ENCODE measurements at places on chromosomes 11 and 22. TPM values are rescaled to one million over a fixed set of nuclear protein-coding genes. Genes with fewer than 3 reads are reported as not detected.

GRCh38 chr11:95076416-95076815 lies 9.7 kb downstream of the SRSF8 start:
- H3K4me1 ChIP-seq, result peaks cover 14% of the 10 kb centered on the region
- H3K36me3 ChIP-seq, result no peaks in the 10 kb centered on the region
- no peak overlapping the region for H3K4me3 ChIP-seq
- H3K27me3 ChIP-seq, result no peaks in the 10 kb centered on the region
- H3K27ac ChIP-seq, result no peak overlapping the region

GRCh38 chr22:29043906-29044575 lies 17.6 kb downstream of the C22orf31 start:
- peaks cover 11% of the 10 kb centered on the region for H3K4me1 ChIP-seq
- no peaks in the 10 kb centered on the region for H3K27me3 ChIP-seq
- no peak for DNase-seq
- H3K36me3 ChIP-seq, result no peaks in the 10 kb centered on the region
- H3K4me3 ChIP-seq, result no peak overlapping the region

GRCh38 chr11:70405679-70406395 lies 7.5 kb downstream of the CTTN start:
- DNase-seq, result no peak
- peaks cover 61% of the 10 kb centered on the region for H3K36me3 ChIP-seq
- H3K27me3 ChIP-seq, result no peaks in the 10 kb centered on the region
- H3K4me3 ChIP-seq, result no peak overlapping the region
- no peak overlapping the region for H3K27ac ChIP-seq
- peaks cover 2% of the 10 kb centered on the region for H3K4me1 ChIP-seq

- H3K27me3 ChIP-seq, result peaks cover 9% of the 10 kb centered on the region
- H3K27ac ChIP-seq, result no peak overlapping the region
- peak; percentile 64 for DNase-seq
- no peaks in the 10 kb centered on the region for H3K4me1 ChIP-seq
These were observed 469.9 kb downstream of the MN1 start for GRCh38 chr22:27331526-27332281.

GRCh38 chr22:38924347-38924952 lies 33.0 kb upstream of the APOBEC3A start:
- DNase-seq, result peak; percentile 78
- H3K27me3 ChIP-seq, result no peaks in the 10 kb centered on the region
- H3K36me3 ChIP-seq, result no peaks in the 10 kb centered on the region
- peak overlapping the region; percentile 61 for H3K4me3 ChIP-seq
- H3K27ac ChIP-seq, result peak overlapping the region; percentile 78

GRCh38 chr11:73236854-73237253 lies 18.8 kb downstream of the P2RY2 start:
- no peak overlapping the region for H3K4me3 ChIP-seq
- peak overlapping the region; percentile 90 for H3K27ac ChIP-seq
- H3K36me3 ChIP-seq, result no peaks in the 10 kb centered on the region
- no peaks in the 10 kb centered on the region for H3K27me3 ChIP-seq
- H3K4me1 ChIP-seq, result peaks cover 67% of the 10 kb centered on the region

- no peaks in the 10 kb centered on the region for H3K27me3 ChIP-seq
- H3K36me3 ChIP-seq, result peaks cover 4% of the 10 kb centered on the region
- H3K4me3 ChIP-seq, result no peak overlapping the region
- H3K4me1 ChIP-seq, result peaks cover 5% of the 10 kb centered on the region
These were observed 17.4 kb downstream of the SGSM3 start for GRCh38 chr22:40387746-40388145.

- DNase-seq, result no peak
- H3K4me1 ChIP-seq, result no peaks in the 10 kb centered on the region
- no peaks in the 10 kb centered on the region for H3K27me3 ChIP-seq
- peak overlapping the region; percentile 72 for H3K27ac ChIP-seq
- H3K36me3 ChIP-seq, result no peaks in the 10 kb centered on the region
These were observed 48.4 kb downstream of the DBX1 start for GRCh38 chr11:20111871-20112270.

DNA sequence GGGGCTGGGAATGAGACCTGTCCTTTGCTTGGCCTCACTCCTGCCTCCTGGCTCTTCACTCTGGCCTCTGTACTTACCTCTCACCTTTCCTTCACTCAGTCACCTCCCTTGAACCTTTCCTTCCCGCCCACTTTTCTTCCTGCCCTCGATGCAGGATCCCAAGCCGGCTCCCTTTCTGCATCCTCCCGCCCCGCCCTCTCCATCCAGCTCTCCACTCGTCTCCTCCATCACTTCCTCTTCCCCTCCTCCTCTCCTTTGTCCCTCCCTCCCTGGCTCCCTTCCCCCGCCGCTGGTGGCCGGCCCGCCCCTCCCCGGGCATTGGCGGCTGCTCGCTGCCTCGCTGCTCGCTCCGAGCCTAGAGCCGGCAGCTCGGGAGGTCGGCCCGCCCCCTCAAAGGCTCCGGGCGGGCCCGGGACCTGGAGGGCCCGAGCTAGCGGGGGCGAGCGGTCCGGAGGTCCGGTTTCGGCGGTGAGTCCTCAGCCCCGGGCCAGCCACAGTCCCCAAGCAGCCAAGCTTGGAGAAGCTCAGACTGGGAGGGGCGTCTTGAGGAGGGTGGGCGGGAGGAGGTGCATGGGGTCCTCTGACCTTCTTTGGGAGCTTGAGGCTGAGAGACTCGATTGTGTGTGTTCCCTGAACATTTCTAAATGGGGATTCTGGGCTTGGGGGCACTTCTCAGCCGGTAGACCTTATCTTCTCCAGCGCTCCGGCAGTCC lies 13.8 kb downstream of the PHLDB1 start:
- peaks cover 42% of the 10 kb centered on the region for H3K4me1 ChIP-seq
- no peaks in the 10 kb centered on the region for H3K27me3 ChIP-seq
- peak overlapping the region; percentile 88 for H3K27ac ChIP-seq
- peak; percentile 89 for DNase-seq
- H3K36me3 ChIP-seq, result no peaks in the 10 kb centered on the region

DNA sequence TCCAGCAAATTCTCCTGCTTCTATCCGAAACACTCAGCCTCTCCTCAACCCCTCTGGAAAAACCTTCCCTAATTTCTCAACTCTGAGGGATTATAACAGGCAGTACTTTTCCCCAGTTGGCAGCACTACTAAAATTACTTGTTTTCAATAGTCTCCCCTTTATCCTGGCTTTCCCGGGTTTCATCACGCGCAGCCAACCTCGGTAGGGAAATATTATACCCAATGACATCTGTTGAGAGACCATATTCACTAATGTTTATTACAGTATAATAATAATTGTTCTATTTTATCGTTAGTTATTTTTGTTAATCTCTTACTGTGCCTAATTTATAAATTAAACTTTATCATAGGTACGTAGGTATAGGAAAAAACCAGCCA lies 330 bp upstream of the POLD3 start:
- no peaks in the 10 kb centered on the region for H3K36me3 ChIP-seq
- H3K4me1 ChIP-seq, result peaks cover 13% of the 10 kb centered on the region
- DNase-seq, result no peak
- peak overlapping the region; percentile 72 for H3K27ac ChIP-seq
- H3K27me3 ChIP-seq, result no peaks in the 10 kb centered on the region
- H3K4me3 ChIP-seq, result peak overlapping the region; percentile 98

GRCh38 chr22:40322021-40322420 lies 24.3 kb upstream of the ADSL start:
- DNase-seq, result no peak
- no peak overlapping the region for H3K4me3 ChIP-seq
- peaks cover 91% of the 10 kb centered on the region for H3K36me3 ChIP-seq
- no peaks in the 10 kb centered on the region for H3K4me1 ChIP-seq

DNA sequence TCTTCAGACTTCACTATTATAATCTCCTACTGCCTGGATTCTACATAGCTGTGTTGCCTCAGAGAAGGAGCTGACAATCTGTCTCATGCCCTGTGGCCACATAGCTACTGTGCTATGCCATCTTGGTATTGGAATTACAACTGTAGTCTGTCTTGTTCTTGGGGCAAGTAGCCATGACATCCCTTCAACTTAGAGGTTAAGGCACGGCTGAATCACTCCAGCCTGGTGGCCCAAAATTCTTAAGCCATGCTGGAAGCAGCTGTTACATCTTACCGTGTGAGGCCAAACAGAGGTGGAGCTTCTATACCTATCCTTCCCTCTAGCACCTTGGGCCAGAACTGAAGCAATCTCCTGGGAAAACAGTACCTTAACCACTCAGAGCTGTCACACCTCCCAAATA lies 14.8 kb downstream of the CARD18 start:
- no peaks in the 10 kb centered on the region for H3K27me3 ChIP-seq
- H3K36me3 ChIP-seq, result no peaks in the 10 kb centered on the region
- no peaks in the 10 kb centered on the region for H3K4me1 ChIP-seq
- H3K27ac ChIP-seq, result no peak overlapping the region

DNA sequence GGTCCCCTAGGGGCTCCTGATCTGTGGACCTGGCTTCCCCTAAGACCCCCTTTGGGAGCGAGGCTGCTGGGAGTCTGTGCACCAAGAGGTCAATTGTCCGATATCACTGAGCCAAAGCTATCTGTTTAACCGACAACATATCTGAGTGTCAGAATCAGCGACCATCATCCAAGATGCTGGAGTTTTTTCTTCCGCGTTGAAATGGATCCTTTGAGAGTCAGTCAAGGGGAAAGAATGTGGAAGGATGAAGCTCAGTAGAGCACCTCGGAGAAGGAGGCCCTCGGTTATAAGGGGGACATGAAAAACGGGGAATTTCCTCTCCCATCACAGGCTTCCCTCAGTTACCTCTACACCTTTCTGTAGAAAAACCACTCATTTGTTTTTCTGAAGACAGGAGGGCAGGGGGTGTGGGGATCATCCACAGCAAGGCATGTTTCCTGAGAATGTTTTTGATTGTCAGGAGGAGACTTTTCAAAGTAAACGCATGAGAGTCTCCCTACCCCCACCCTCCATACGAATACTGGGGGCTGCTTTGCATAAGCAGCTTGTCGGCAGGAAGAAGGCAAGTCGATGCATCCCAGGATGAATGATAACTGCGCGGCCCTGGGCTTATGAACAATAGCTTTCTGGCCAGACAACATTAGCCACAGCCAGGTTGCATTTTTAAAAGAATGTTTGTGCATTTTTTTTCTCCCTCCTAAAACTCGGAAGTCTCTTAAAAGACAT lies 37.7 kb upstream of the CCND1 start:
- no peaks in the 10 kb centered on the region for H3K27me3 ChIP-seq
- no peak for DNase-seq
- H3K36me3 ChIP-seq, result no peaks in the 10 kb centered on the region
- H3K4me3 ChIP-seq, result no peak overlapping the region
- H3K27ac ChIP-seq, result no peak overlapping the region
- H3K4me1 ChIP-seq, result no peaks in the 10 kb centered on the region

DNA sequence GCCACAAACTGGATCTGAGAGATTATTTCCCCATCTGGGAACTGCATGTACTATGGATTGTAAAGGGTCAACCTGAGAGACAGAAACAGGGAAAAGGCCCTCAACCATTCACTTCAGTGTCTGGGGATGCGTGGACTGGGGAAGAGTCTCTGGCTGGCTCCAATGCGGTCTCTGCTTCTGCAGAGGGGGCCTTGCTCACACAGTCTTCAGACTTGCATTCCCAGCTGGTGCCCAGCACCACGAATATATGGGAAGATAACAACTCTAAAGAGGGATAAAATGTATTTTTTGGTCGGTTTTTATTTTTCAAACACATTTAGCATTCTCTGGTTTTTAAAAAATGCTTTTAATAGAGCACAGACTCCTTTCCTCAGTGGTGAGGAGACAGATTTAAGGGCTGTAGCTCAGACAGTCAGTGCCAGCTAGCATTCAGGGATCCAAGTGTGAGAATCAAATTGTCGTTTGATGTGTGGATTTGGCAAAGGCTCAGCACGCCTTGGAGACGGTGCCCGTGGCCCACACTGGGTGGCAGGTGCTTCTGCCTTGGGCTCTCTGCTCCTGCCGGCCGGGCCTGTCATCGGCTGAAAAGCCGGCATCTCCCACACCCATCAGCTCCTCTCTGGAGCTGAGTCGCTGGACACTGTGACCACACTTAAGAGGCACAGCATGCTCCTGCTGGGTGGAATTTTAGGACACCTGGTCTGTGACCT lies 8.0 kb upstream of the EFCAB6 start:
- H3K4me1 ChIP-seq, result no peaks in the 10 kb centered on the region
- no peak overlapping the region for H3K27ac ChIP-seq
- H3K36me3 ChIP-seq, result no peaks in the 10 kb centered on the region

DNA sequence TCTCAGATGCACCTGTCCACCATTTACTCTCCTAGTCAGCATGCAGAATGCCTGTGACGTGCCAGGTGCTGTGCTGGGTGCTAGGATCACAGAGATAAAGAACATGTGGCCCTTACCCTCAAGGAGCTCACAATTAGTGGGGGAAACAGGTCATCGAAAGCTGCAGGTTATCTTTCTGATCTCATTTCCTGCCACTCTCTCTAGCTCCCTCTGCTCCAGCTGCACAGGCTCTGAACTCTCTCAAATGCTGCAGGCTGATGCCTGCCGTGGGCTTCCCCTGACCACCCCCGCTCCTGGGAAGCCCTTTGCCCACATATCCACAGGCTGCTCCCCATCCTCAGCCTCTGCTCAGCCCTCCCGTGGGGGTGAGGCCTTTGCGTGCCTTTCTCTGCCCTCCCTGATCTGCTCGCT lies 29.6 kb downstream of the SHANK3 start:
- no peak overlapping the region for H3K27ac ChIP-seq
- H3K4me3 ChIP-seq, result no peak overlapping the region
- H3K36me3 ChIP-seq, result peaks cover 3% of the 10 kb centered on the region
- H3K27me3 ChIP-seq, result peaks cover 6% of the 10 kb centered on the region
- H3K4me1 ChIP-seq, result no peaks in the 10 kb centered on the region

- no peaks in the 10 kb centered on the region for H3K4me1 ChIP-seq
- no peak overlapping the region for H3K27ac ChIP-seq
- H3K27me3 ChIP-seq, result no peaks in the 10 kb centered on the region
- no peaks in the 10 kb centered on the region for H3K36me3 ChIP-seq
- no peak for DNase-seq
- H3K4me3 ChIP-seq, result no peak overlapping the region
These were observed 24.5 kb upstream of the MMP8 start for GRCh38 chr11:102749101-102749722.

DNA sequence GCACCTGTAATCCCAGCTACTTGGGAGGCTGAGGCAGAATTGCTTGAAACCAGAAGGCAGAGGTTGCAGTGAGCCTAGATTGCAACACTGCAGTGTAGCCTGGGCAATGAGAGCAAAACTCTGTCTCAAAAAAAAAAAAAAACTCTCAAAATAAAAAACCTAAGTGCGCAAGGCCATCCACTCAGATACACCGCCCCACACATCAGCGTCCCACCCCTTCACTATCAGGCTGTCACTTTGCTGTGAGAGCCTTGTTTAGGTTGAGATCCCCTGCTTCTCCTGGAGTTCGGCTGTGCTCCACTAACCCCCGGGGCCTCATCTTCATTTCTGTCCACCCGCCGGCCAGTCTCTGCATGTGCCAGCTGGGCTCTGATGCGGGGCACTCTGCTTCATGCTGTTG lies 12.1 kb downstream of the SLC25A1 start:
- H3K27ac ChIP-seq, result no peak overlapping the region
- H3K4me3 ChIP-seq, result no peak overlapping the region
- no peaks in the 10 kb centered on the region for H3K36me3 ChIP-seq
- H3K4me1 ChIP-seq, result peaks cover 12% of the 10 kb centered on the region

- no peaks in the 10 kb centered on the region for H3K27me3 ChIP-seq
- no peaks in the 10 kb centered on the region for H3K4me1 ChIP-seq
- no peak overlapping the region for H3K4me3 ChIP-seq
- no peak overlapping the region for H3K27ac ChIP-seq
- DNase-seq, result no peak
These were observed 19.7 kb downstream of the RASD2 start for GRCh38 chr22:35560366-35560765.

Gene POGLUT3
- 7.3 TPM for total RNA-seq

Gene AIFM3
- 0.25 TPM for total RNA-seq

Gene CCDC116
- total RNA-seq, result 0.13 TPM

Gene CARNS1
- total RNA-seq, result 27.5 TPM

Gene LPXN
- total RNA-seq, result 2.8 TPM

Gene DDTL
- 0.77 TPM for total RNA-seq

Gene OPCML
- not detected for total RNA-seq

Gene MYO18B
- 273 TPM for total RNA-seq

Gene B4GAT1
- total RNA-seq, result 19.4 TPM

Gene MYBPC3
- 1.3 TPM for total RNA-seq

Gene KMT2A
- total RNA-seq, result 27.3 TPM

Gene GNG3
- not detected for total RNA-seq

Data from psoas muscle (tissue), 8 donors.